ENCODE measurements at places on chromosomes 5 and 9.

DNA sequence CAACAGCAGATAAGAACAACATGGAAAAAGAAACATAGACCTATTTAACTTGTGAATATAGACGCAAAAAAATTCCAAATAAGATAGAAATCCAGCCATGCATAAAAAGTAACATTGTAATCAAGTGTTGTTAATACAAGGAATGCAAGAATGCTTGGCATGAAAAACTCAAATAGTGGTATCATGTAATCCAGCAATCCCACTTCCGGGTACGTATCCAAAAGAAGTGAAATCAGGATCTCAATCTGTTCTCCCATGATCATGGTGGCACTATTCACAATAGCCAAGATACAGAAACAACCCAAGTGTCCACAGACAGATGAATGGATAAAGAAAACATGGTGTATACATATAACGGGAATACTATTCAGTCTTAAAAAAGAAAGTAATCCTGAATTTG lies 437.4 kb downstream of the ARHGEF28 start:
- DNase-seq = no peak

- no peak for DNase-seq
Measured at GRCh38 chr9:26863074-26863473, 29.5 kb downstream of the CAAP1 start.

DNA sequence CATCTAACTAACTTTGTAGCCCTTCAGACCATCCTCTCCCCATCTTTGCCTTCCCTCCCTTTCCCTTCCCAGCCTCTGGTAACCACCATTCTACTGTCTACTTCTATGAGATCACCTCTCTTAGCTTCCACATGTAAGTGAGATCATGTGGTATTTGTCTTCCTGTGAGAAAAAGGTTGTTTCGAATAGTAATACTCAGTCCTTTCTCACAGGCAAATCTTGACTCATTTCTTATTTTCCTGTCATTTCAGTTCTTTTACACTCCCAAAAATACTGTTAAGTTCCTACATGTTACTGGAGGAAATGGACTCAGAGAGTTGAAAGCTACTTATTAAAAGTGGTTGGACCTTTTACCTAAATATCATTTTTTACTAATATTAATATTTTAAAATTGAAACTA lies 82.1 kb downstream of the SLF1 start:
- no peak for DNase-seq

DNA sequence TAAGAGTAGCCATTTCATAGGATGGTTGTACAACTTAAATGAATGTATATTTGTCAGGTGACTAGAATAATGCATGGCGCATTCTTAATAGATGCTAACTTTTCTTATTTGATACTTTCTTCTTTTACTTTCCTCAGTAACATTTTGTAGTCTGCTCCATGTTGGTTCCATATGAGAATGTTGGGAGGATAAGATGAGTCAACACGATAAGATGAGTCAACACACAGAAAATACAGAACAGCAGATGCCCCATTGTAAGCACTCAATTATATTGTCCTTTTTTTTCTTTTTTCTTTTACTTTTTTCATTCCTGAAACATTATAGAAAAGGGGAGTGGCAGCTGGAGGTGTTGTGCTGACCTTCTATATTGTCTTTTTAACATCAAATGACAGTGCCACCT lies 92.3 kb upstream of the SPATA31C2 start:
- DNase-seq = no peak

GRCh38 chr5:1817261-1818043 lies 16.2 kb downstream of the NDUFS6 start:
- no peak for DNase-seq

- no peak for DNase-seq
Measured at GRCh38 chr9:20569525-20569924, 52.8 kb downstream of the MLLT3 start.

DNA sequence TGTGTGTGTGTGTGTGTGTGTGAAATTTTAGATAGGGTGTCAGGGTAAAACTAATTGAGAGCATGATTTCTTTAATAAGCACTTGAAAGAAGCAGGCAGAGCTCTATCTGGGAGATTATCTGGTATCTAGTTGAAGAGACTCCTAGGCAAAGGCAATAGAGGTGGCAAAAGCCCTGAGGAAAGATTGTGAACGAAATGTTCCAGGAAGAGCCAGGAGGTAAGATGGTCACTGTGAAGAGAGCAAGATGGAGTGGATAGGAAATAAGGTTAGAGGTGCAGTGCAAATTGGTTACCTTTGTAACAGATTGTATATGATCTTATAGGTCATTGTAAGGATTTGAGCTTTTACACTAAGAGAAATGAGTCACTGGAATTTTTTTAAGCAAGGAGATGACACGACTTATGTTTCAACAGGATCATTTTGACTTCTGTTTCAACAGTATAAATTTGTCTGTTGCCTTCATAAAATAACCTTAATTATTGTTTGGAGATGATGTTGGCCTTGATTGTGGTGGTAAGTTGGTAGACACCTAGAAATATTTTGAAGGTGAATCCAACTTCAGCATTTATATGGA lies 239.6 kb downstream of the PARP8 start:
- DNase-seq = no peak

- DNase-seq = no peak
Measured at GRCh38 chr9:127501821-127502343, 50.6 kb downstream of the LRSAM1 start.

DNA sequence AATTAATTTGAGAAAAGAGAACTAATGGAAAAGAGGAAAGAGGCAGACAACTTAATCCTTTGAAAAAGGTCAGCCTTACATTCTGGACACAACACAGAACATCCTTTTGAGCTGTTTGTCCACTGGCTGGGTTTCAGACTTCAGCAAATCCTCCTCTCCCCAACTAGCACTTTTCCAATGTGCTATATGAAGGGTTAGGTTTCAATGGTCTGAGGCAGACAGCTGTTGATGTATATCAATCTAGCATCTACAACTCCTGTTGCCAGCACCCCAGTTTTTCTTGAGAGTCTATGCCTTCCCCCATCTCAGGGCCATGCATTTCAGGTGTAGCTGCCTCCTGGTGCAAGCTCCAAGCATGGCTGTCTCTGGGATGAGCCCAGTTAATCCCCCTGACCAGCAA lies 174.2 kb downstream of the TRIM32 start:
- DNase-seq = no peak

GRCh38 chr9:97774673-97775072 lies 77.5 kb upstream of the XPA start:
- DNase-seq = no peak

DNA sequence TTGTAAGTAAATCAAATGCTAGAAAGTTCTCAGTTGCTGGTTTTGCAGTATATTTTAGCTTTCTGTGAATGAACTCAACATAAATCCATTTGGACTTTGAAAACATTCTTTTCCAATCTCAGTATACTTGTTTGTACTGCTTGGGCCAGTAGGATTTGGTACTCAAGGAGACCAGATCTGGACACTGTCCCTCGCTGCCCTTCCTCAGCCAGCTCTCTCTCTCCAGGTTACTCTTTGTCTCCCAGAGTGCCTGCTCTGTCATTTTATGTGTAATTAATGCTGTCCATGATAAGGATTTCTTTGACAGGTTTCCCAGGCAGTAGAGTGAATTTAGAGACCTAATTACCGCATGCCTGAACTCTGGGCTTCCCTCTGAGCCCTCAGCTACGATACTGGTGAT lies 344.6 kb upstream of the SGCD start:
- DNase-seq = no peak

DNA sequence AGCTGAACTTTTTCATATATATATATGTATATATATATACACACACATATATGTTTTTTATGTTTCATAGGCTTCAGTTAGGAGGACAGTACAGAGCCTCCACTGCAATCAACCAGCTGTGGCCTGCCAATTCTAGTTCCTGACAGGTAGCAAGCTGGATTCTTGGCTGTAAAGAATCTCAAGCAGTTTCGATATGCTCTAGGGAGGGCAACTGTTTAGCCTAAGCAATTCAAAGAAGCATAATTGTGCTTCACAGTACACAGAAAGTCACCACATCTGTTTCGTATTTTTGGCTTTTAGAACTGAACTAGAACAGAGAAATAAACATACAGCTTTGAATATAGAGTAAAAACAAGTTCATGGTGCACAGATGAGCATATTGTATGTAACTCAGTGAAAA lies 152.4 kb upstream of the ARRDC3 start:
- no peak for DNase-seq

GRCh38 chr9:18980189-18980588 lies 52.8 kb downstream of the SAXO1 start:
- DNase-seq = no peak

DNA sequence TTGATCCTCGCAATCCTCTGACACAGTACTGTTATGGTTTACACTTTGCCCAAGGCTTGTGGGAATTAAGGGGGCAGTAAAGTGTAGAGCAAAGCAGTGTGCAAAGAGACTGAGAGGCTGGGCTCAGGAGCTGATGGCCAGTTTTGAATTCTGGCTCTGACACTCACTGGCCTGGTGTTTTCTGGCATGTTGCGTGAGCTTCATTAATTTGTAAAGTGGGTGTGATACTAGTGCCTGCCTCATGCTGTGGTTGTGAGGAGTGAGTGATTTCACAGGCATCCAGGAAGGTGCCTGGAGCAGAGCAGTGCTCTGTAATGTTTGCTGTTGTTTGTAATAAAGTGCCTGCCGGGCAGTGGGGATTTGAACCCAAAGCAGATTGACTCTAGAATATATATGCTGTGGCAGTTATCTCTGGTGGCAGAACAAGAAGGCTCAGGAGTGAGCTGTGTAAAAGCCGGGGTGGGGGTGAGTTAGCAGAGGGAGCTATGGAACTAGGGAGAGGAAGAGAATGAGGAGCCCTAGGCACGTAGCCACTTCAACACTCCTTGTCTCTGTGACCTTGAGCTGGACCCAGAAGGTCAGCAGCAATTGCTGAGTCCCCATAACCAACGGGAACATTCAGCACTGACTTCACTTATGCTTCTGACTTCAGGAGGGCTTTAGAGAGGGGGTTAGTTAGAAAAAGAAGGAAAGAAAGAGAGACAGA lies 108.5 kb downstream of the DOCK2 start:
- no peak for DNase-seq

DNA sequence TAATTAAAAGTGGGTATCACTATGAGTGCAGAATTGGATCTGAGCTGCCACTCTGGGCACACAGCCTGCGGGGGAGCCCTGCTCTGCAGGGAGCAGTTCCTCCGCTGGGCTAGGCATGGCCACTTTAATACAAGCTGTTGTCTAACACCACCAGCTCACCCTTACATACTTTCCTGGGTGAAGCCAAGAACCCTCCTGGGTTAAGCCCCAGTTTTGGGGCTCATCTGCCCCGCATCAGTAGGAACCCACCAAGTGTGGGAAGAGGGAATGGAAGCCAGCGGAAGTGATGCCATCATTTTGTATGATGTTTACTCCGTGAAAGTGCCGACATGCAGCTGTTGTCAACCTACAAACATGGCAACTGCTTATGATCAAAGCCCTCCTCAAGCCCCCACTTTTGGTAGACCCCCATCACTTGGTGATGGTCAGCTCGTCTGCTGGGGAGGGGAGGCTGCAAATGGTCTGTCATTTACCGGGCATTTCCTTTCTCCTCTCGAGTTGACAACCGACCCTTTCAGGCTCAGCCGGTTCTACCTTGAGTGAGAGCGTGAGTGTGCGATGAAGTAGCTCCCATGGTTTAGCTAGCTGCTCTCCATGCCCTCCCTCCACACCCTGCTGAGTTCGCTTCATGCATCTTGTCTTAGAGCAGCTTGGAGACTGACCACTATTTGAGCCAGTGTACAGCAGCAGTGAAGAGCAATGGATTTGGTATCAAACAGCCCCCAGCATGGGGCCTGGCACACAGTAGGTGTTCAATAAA lies 95.3 kb upstream of the IER5L start:
- DNase-seq = peak; percentile 60

DNA sequence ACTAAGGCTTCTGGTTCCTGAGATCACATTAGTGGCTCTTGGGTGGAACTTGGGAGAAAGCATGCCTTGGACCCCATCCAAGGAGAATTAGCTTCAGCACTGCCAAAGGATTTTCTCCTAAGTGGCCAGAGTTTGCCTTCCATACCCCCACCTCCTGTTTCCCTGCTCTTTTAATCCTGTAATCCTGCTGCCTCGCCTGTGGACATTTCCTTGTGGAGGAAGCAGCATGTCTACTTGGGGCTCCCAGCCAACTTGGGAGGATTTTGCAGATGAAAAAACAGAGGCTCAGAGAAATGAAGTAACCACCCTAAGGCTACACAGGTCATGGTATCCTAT lies 1.6 kb downstream of the ARSI start:
- DNase-seq = peak; percentile 35

- no peak for DNase-seq
Measured at GRCh38 chr5:110265162-110265561, 461.3 kb downstream of the TMEM232 start.

DNA sequence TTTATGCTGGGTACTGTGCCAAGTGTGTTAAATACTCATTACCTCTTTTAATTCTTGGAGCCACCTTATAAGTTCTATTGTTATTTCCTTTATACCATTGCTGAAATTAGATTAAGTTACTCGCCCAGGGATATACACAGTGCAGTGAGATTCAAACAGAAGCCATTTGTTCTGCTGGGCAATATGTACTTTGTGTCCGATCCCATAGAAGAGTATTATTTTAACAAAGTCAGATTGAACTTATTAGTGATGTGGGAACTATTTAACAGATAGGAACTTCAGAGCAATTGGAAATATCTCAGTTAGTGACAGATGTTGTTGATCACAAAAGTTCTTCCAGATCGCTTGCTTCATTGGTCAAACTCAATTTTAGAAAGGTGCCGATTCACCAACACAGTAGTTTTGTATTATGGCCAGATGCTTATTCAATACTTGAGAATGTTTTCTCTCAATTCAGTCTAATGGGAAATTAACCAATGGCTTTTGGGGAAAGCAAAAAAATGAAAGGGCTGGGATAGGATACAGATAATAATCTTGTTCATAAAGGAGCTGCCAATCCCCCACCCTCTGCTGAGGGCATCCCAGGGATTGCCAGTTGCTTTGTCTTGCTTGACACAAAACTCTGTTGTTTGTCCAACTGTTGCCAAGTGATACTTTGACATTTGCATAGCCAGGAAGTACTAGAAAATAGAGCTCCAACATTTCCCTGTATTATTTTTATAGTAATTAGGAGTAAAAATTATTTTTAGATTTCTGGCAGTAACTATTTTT lies 94.8 kb upstream of the SEMA6A start:
- no peak for DNase-seq

- DNase-seq = no peak
Measured at GRCh38 chr9:127078988-127079387, 43.4 kb downstream of the ANGPTL2 start.
